ENCODE measurements at places on chromosomes 11 and 22. TPM values are rescaled to one million over a fixed set of nuclear protein-coding genes. Genes with fewer than 3 reads are reported as not detected.

DNA sequence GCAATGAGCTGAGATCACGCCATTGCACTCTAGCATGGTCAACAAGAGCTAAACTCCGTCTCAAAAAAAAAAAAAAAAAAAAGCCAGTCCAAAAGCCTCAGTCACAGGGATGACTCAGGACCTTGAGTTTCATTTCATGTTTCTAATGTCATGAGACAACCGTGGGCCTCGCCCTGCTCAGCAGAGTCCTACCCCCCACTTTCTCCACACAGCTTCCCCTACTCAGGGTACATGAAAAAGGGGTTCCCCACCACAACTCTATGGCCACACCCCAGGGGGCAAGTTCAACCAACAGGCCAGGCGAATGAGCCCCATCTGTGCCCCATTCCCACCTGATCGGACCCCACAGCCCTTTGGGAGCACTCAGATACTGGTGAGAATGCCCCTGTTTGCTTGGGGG is 24.3 kb upstream of the ADA2 start:
- DNase-seq: no peak

- peak; percentile 3 for DNase-seq
These were observed 168.1 kb downstream of the DBX1 start for GRCh38 chr11:19992162-19992561.

DNA sequence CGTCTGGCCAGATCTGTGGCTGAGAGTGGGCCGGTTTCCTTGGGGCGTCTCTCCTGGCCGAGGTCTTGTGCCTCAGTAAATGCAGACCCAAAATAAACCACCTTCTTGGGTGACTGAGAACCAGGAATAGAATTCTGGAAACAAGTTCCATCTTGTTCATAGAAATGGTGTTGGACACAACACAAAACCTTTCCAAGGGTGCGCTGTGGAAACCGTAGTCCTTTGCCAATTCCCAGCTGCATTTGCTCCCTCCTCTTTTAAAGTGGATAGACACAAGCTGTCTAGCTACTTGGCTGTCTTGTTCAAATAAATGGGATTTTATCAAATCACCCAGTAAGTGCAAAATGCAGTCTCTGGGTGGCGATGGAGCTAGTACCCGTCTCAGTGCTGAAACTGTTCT is 300.2 kb downstream of the SHANK2 start:
- no peak for DNase-seq

DNA sequence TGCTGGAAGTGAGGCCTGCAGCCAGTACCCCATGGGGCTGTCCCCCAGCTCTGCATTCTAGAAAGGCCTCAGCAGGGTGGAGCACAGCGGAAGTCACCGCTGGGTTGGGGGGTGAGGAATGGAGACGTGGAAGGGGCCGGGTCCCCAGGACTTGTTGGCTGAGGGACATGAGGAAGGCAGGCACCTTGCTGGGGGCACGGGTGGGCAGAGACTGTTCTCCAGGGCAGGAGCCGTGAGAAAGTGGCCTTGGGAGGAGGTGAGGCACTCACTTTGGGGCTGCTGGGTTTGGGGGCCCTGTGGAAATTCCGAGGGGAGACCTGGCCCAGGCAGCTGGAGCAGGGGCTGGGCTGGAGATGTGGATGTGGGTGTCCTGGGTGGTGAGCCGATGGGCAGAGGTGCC is 5.0 kb downstream of the TNNI2 start:
- no peak for DNase-seq

DNA sequence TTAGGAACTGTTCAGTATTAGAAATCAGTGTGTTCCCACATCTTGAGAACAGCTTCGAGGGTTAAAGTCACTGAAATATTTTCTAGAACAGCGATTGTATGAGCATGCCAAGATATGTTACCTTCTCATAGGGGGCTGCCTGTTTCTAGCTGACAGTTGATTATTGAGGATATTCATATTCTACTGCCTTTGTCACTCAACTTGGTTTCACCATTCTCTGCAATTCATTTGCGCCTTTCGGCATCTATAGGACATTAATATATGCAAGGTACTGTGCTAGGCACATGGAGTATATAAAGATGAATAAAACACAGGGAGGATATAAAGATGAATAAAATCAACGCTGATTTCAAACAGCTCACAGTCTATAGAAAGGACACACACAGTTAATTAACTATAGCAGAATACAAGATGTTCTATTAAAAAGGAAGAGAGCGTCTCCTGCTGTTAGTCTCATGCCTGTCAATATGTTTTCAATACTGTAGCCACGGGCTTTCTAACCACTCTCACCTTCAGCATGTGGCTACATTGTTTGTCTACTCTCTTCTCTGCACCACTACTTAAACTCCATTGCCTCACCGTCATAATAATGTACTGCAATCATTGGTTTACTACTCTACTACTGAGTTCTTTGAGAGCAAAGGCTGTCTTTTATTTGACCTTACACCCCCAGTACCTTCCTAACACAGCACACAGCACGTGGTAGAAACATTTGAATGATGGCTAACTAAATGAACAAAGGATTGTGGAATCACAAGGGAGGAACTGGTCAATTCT is 81.9 kb downstream of the RAB30 start:
- DNase-seq: no peak

DNA sequence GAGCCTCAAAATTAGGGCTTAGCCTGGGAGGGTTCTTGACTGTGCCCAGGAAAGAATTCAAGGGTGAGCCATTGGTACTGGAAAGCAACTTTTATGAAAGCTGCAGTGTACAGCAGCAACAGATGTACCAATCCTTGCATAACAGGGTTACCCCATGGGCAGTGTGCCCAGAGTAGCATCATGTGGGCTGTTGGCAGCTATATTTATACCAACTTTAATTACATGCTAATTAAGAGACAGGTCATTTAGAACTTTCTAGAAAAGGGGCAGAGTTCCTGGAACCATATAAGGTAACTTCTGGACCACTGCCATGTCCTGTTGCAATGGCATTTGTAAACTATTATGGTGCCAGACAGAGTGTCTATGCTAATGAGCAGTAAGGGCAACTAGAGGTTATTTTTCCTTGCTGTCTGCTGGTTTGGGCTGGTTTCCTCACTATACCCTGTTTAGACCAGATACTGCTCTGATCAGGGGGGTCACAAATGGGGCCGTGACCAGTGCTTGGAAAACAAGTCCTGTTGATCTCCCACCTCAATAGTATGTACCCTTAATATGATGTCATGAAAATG is 1120.5 kb upstream of the RAG2 start:
- no peak for DNase-seq

The CEP126 gene
- 1.5 TPM for total RNA-seq

The DDX25 gene
- total RNA-seq: not detected

The TBX10 gene
- total RNA-seq: not detected

The PNPLA5 gene
- total RNA-seq: not detected

All from cardiac septum (tissue), 1 donor.